ENCODE measurements at places on chromosomes 2 and 18.

- no peak for DNase-seq
Observed at GRCh38 chr2:62178741-62179271, 17.1 kb upstream of the B3GNT2 start.

GRCh38 chr18:34039201-34039600 is 185.5 kb downstream of the NOL4 start:
- DNase-seq = no peak

GRCh38 chr2:69067026-69067630 is 54.1 kb downstream of the ANTXR1 start:
- DNase-seq = no peak

DNA sequence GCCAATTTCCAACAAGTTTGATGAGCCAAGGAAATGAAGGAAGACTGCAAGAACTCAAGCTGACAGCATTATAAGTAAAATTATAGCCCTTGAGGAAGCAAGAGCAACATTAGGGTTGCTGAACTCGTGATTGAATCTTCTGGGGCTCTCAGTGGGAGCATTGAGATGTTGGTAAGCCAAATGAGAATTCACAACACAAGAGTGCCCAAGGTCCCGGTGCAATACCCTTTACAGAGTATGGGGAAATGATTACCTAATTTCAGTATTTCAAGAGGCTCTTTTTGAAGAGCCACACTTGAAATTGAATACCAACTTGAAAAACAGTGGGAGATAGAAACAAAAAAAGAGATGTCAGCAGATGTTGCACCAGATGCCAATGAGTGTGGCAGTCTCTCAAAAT is 554.5 kb downstream of the STK39 start:
- no peak for DNase-seq

- DNase-seq = no peak
Observed at GRCh38 chr2:238501311-238501710, 74.6 kb downstream of the ASB1 start.

GRCh38 chr2:3148716-3149115 is 228.9 kb downstream of the EIPR1 start:
- DNase-seq = no peak

- no peak for DNase-seq
Observed at GRCh38 chr2:120323807-120324399, 22.0 kb upstream of the INHBB start.

GRCh38 chr2:42848726-42849290 is 56.4 kb upstream of the HAAO start:
- DNase-seq = no peak

GRCh38 chr2:12304564-12305171 is 412.1 kb upstream of the TRIB2 start:
- no peak for DNase-seq

DNA sequence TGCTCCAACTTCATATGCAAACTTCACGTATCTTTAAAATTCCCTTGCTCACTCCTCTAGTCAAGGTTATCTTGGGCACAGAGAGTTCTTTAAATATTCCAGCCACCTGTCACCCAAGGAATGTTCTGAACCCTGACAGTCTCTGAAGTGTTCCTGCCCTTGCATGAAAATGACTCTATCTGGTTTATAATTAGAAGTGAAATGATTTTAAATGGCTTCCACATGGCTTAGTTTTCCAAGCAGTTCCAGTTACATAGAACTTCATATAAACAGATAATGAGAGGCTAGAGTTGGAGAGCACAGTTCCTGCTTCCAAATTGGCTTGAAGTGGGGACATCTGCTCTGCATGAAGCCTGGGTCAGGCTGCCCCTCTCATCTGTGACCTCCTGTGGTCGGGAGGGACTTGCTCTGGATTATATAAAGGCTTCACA is 81.9 kb downstream of the SLC4A3 start:
- DNase-seq = no peak
